ENCODE measurements at places on chromosomes 7 and 10.
A peak's percentile ranks its signal among the peaks of the same experiment; 100 is the strongest.

- no peak for DNase-seq
Measured at GRCh38 chr10:52597189-52597863, 175.3 kb downstream of the MBL2 start.

DNA sequence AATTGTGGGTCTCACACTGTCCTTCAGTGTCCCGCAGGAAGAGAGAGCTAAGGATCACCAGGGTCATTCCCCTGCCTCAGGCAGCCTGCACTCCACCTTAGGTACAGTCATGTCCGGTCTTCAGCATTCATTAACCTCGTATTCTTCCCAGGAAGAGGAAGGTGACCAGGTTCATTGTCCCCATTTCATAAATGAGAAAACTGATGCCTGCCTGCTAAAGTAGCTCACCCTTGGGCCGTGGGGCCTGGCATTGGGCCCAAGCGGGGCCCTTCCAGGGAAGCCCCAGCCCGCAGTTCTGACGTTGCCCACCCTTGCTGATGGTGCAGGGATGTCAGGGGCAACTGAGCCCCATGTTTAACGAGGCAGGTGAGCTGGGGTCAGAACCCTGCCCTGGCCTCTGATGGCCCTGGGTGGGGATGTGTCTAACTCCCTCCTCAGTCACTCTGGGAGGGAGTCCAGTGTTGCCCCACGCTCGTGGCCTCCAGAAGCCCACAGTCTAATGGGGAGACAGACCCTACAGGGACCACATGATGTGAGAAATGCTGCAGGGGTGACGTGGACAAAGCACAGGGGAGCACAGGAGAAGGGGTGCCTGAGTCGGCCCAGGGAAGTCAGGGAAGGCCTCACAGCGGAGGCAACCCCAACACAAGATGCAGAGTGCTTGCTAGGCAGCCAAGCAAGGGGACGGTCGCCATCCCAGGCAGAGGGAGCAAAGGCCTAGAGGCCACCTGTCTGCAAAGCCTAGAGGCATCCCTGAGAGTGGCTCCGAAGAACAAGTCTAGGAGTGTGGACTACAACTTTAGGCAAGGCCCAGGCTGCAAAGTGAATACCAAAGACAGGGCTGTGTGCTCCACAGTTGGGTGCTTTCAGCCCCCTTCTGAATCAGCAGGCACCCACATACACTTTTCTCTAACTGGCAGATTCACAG lies 25.1 kb downstream of the DDIT4 start:
- no peak for DNase-seq

- DNase-seq = no peak
Measured at GRCh38 chr7:89770161-89770560, 384.1 kb upstream of the STEAP1 start.

DNA sequence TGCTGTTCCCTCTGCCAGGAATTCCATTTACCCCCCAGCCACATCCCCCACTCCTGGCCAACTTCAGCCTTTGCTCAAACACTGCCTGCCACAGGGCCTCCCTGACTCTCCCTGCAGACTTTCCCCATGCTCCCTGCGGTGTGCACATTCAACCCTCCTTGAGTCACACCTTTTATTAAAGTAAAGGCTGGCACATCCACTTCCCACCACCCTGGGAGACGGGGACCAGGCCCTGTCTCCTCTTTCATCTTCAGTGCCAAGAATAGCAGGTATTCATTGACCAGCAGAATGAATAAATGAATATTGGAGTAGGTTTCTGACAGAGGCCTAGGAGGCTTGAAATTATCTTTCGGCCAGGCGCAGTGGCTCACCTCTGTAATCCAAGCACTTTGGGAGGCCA lies 91.4 kb downstream of the GRK5 start:
- DNase-seq = no peak

- peak; percentile 63 for DNase-seq
Measured at GRCh38 chr7:97024209-97025129, at the start of gene DLX5. Gene DLX5, minus strand, starts transcription at chr7:97024831. Its CDS starts 208 bp downstream, at chr7:97024623.

DNA sequence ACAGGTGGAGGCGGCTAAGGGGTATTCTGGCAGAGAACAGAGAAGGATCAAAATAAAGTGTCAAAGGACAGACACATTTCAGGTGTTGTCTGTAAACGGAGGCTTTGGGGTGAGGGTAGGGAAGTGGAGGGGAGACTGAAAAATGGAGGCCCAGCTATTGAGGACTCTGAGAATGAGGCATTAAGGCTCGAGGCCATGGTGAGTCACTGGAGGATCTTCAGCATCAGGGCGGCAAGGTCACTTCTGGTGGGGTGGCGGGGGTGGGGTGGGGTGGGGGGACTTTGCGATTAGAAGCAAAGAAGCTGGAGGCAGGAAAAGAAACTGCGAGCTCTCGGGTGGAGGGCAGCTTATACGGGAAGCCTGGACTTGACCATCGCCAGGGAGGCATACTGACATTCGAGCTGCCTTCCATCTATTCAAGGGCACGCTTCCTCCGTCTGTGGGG lies 58.4 kb upstream of the PCGF5 start:
- DNase-seq = no peak
